Lower lobe of right lung (tissue), 2 donors: ENCODE measurements at places on chromosomes 7 and 10. TPM values are rescaled to one million over a fixed set of nuclear protein-coding genes. Genes with fewer than 3 reads are reported as not detected.

The RSPH10B2 gene
- total RNA-seq = 4.8 TPM

The COBL gene
- 27.9 TPM for total RNA-seq

The VAX1 gene
- total RNA-seq = not detected

The SOSTDC1 gene
- 8.7 TPM for total RNA-seq

The SPDYE8 gene
- total RNA-seq = not detected

- no peak for DNase-seq
Measured at GRCh38 chr10:3117486-3117885, 50.1 kb downstream of the PFKP start.

GRCh38 chr7:47393406-47393805 lies 188.5 kb downstream of the TNS3 start:
- no peak for DNase-seq

DNA sequence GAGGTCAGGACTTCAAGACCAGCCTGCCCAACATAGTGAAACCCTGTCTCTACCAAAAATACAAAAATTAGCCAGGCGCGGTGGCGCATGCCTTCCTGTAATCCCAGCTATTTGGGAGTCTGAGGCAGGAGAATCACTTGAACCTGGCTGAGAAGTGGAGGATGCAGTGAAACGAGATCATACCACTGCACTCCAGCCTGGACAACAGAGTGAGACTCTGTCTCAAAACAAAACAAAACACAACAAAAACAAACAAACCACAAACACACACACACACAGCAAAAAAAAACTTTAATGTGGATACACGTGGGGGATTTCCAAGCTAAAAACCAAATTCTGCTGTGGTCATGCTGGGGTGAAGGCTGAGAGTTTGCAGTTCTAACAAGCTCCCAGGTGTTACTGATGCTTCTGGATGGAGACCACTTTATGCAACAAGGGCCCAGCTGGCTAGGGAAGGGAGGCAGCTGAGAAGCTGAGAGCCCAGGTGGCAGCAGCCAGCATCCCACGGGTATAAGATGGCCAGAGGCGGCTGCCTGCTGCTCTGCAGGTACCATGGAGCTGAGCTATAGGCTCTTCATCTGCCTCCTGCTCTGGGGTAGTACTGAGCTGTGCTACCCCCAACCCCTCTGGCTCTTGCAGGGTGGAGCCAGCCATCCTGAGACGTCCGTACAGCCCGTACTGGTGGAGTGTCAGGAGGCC lies at the start of gene ZP3:
TSS of gene ZP3 (plus strand) at position 538 of the 699 bp plus-strand sequence. CDS start at position 553, 15 bp downstream.
- DNase-seq = no peak

DNA sequence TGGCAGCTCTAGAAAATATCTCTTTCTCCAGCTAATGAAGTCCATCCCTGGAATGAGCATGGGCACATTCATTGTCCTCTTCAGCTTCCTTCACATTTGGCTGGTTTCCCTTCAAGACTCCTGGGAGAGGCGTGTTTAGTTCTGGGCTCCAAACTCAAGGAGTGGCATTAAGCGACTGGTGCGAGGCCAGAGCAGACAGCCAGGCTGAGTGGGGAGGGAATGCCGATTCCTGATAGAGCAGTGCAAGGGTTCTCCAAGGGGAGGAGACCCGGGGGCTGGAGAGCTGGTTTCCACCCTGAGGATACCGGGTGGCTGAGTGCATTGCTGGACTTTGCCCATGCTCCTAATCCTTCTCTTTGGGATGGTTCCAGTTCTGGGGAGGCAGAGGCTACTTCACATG lies 372.1 kb downstream of the RPS24 start:
- DNase-seq = no peak

- DNase-seq = no peak
Measured at GRCh38 chr10:17744341-17744861, 7.6 kb upstream of the TMEM236 start.

DNA sequence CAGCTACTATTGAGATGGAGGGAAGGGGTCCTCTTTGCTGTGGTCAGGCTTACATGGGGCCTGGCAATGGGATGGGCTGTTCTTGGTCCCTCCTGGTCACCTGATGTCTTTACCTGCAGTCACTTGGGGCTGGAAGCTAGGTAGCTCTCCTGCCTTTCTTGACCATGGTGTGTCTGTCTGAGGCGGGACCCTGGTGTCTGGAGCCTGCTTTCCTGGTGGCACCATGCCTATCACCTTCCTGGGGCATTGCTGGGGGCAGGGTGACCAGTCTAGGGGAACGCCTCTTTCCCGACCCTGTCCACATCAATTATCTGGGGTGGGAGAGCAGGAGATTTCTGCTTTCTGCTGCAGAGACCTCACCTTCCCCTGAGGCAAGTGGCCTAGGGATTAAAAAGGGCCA lies 55.6 kb downstream of the ARHGAP22 start:
- DNase-seq = no peak

DNA sequence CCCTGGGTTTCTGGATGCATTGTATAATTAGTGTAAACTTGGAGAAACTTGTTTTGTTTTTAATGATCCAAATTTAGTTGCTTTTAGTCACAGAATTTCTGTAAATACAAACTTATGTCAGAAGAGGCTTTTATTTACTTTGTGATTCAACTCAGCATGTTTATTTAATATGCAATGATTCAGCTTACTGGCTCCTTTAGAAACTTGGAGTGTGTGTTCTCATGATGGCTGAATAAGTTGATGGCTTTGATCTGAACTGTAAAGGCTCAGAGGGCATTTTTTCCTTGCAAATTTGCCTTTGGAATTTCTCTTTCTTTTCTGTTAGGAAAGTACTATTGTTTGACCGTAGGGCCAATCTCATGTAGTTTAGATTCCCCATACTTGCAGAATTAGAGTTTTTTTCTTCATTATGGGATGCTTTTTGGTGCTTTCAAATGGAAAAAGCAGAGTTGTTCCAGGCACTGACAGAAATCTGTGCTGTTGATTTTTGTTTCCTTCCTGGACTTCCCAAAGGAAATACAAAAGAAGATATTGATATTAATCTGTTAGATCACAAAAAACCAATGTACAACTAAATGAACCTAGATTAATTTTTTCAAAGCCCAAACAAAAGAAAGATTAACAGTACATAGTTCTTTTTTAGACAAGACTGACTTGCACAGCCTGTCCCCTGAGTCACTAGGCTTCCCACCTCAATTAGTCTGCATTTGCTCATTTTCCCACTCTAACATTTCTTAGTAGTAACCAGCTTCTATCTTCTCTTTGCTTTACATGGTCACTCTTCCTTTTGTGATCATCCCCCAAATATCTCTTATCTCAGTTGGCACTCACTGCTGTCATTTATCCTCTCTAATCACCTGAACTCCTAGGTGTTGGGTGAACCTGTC lies 96.8 kb upstream of the AGR3 start:
- no peak for DNase-seq

DNA sequence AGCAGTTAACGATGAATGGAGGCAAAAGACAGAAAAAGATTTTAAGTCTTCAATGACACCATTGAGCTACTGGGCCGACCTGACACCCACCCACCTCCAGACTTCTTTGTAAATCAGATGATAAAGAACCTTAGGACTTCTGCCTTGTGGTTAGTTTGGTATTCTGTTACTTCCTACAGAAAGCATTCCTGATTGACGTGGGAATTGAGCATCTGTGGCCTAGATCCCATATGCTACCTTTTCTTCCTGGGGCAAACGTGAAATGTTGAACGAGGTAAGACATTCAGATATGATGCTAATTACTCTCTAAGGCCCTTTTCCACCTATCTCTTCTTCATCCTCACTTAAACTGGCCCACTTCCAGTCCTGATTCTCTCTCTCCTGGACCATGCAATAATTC lies 10.2 kb downstream of the PRLHR start:
- DNase-seq = no peak

DNA sequence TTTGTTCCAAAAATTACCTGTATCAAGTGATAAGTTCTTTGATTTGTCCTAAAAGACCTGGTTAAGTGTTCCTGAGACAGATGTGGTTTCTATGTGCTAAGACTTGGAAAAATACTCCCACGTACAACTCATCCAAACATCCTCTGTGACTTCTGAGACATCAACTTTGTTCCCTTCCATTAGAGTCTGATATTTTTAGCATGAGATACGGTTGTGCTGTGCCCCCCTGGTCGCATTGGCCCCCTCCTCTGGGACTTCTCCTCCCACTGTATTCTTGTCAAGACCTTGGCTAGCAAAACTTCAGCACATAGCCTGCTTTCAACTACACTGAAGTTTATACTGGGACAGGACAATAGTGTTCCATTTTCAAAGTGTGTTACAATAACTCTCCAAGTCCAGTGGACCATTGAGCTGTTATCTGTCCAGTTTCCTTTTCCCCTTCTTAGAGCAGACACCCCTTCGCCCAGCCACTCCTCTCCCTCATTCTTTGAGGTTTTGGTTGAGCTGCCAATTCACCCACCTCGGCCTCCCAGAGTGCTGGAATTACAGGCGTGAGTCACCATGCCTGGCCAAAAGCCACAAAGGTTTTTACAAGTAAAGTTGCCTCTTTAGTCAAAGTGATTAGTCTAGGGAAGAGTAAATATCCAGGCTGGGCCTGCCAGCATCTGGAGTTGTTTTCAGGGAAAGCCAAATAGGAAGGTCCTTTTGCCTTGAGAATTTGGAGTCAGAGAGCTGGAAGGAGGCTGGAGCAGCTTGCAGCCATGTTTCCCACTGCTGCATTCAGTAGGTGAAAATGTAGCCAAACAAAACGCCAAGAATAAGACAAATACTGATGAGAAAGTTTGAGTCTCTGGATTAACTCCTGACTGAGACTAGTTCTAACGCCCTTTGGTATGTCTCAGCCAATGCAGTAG lies 17.8 kb upstream of the PDLIM1 start:
- DNase-seq = peak; percentile 84

GRCh38 chr10:123781956-123782500 lies 109.6 kb downstream of the CPXM2 start:
- DNase-seq = no peak

GRCh38 chr10:35409808-35410207 lies 73.5 kb downstream of the CCNY start:
- no peak for DNase-seq

- no peak for DNase-seq
Measured at GRCh38 chr7:55903985-55904759, 16.9 kb downstream of the ZNF713 start.

DNA sequence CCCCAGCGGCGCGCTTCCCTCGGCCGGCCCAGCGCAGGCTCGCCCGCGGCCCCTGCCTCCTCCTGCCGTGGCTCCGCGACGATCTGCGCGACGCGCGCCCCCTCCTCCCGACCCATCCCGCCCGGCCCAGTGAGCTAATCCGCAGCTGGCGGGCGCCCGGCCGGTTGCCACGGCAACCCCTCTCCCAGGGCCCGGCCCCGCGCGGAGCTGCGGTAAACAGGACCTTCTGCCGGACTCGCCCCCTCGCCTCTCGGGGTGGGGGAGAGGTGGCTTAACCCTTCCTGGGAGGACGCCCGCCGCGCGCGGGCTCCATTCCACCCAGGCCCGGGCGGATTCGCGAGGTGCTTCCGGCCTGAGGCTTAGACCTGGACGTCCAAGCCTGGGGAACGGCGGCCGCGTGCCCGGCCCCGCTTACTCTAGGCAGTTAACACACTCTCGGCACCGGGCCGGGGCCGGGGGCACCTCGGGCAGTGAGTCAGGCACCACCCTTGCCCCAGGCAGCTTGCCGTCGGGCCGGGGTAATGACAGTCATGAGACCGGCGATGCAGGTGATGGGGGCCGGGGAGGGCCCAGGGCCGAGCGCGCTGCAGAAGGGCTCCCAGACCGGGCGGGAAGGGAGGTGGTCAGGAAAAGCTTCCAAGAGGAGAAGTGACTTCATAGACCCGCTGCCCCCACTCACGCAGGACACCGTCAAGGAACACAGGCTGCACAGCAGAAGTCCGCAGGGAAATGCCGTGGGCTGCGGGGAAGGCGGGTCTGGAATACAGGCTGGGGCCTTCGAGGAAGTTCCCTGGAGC lies at the start of gene DENND2A:
TSS of gene DENND2A (minus strand) at position 87 of the 797 bp plus-strand sequence. CDS start 38,416 bp downstream, outside the sequence.
- peak; percentile 61 for DNase-seq

DNA sequence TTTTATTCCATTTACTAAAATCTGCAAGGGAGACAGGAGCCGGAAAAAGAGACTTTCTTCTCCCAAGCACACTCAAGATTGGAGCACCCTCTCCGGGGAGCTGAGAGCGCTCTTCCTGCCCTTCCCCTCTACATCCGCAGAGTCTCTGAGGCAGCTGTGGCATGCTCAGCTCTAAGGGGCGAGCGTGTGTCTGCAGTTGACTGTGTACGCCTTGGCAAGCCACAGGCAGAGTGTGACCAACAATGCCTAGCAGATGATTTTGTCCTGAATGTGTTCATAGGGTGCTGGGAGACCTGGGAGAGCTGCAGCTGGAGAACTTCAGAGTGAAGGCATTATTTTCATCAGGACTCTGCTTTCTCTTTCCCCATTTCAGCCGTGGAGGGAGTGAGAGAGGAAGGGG lies 20.7 kb downstream of the MTURN start:
- DNase-seq = no peak

- no peak for DNase-seq
Measured at GRCh38 chr10:7950981-7951847, 103.3 kb upstream of the GATA3 start.

GRCh38 chr10:68870545-68871104 lies 30.5 kb upstream of the DDX50 start:
- DNase-seq = no peak

DNA sequence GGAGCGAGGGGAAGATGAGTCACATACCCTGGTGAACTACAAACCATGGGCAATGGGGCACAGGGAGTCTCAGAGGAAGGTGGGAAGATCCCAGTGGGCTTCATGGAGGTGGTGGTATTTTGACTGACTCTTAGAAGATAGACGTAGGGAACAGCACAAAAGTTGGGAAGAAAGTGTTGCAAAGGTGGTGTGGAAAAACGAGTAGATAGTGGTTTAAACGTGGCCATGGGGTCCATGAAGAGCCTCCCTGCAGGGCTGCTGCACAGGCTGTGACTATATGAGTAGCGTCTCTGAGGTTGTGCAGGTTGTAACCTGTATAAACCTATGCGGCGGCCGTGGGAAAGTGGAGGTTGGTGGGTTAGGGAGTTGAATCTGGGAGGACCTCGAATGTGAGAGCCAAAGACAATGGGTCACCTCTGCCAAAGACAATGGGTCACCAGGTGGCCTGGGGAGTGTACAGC lies 13.8 kb downstream of the LZTS2 start:
- DNase-seq = no peak

DNA sequence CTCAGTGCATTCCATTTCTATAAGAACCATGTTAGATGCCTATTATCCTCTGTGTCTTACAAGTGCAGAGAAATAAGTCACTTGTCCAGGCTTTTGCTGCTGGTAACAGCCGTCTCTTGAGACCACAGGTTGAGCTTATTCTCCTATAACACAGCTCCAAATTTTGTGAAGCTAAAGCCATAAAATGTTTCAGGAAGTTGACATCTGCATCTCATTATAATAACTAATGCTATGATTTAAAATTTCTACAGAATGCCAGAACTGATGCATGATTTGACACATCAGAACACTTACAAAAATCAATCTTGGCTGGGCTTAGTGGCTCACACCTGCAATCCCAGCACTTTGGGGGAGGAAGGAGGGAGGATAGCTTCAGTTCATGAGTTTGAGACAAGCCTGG lies 986.9 kb downstream of the TYW1 start:
- no peak for DNase-seq
